ENCODE measurements at places on chromosomes 12 and 14.

DNA sequence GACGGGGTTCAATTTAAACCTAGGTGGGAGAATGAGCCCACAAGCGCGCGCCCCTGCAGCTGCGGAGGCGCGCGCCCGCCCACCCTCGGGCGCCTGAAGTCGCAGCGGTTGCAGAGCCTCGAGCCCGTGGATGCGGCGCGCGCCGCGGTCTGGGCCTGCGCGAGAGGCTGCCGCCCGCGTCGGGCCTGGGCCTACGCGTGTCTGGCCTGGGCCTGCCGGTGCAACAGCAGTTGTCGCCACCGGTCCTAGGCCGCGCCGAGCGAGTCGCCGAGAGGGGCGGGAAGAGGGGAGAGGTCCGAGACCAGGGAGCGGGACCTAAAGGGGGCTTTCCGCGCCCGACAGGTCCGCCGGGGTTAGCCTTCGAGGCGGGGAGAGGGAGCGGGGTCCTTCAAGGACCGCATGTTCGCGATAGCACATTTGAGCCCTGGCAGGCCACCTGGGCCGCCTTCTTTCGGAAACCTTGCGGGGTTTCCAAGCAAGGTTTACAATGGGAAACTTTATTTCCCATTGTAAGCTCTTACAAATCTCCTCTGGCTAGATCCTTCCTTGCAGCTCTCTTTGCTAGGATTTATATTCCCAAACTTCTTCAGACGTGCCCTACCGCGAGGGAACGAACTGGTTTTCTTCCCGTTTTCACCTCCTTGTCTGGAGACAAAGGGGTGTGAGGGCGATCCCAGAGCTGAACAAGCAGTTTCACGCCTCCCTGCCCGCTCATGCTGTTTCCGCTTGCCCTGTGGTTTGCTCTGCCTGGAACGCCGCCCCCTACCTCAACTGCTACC lies 6.8 kb downstream of the SIX6 start:
- no peak for DNase-seq

DNA sequence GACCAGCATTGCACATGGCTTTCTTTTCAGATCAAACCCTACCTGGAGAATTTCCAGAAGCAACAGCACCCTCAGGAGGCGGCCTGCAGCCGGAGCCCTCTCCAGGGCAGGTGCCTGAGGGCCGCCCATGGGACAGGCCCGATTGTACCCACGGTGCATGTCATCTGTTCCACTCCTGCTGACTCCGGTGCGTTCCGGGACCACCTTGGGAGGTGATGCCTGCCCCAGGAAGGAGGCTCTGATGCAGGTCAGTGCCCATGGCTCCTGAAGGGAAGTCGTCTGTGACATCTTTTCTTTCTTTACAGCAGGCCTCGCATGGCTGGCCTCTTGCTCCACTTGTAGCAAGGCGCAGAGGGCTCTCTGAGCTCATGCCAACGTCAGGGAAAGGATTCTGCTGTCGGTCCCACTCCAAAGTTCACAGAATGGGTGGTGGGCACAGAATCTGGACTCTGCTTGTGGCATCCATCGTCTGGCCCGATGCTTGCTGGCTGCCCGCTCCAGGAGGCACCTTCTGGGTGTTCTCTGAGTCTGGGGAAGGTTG lies 160.7 kb upstream of the RTL1 start:
- DNase-seq: no peak

- DNase-seq: no peak
Observed at GRCh38 chr12:13559318-13559978, 362.9 kb downstream of the EMP1 start.

- DNase-seq: no peak
Observed at GRCh38 chr12:114500775-114501473, 95.0 kb upstream of the TBX5 start.

GRCh38 chr14:29273513-29273912 lies 506.9 kb downstream of the FOXG1 start:
- DNase-seq: no peak
